ENCODE measurements at places on chromosomes 1 and 21.

GRCh38 chr21:39029086-39029755, 154.0 kb downstream of the PSMG1 start:
- DNase-seq, result no peak

GRCh38 chr1:99503276-99503747, 142.6 kb upstream of the PALMD start:
- no peak for DNase-seq

DNA sequence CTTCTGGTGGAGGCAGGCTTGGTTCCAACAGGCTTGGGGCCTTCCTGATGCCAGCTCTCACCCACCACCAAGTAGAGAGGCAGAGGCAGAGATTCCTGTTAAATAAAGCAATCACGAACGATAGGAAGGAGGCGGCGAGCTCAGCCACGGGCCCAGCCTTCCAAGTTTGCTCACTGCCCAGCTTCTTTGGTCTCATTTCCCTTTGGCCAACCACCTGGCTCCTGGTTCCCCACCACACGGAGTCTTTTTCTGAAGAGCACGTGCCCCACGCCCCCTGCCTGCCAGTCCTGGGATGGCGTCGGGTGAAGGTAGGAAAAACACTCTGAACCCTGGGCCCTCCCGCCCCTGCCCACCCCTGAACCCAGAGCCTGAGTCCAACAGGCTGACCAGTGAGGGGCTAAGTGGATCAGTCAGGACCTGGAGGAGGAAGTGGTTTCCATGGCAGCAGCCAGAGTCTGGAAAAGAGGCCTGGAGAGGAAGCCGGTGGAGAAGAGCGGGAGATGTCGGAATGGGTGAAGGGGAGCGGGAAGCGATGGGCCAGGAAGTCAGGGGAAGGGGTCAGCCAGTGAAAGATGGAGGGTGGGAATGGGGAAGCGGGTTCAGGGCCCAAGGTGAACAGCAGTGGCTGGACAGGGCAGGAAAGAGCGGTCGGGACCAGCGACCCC, 158.2 kb upstream of the KLHDC7A start:
- DNase-seq, result no peak

- DNase-seq, result no peak
Measured at GRCh38 chr1:168709405-168710363, 19.3 kb downstream of the DPT start.

- DNase-seq, result no peak
Measured at GRCh38 chr1:26156285-26157038, 2.4 kb upstream of the FAM110D start.

- no peak for DNase-seq
Measured at GRCh38 chr1:174197547-174197946, 38.2 kb downstream of the RABGAP1L start.

- DNase-seq, result no peak
Measured at GRCh38 chr1:162682013-162682419, 49.8 kb downstream of the DDR2 start.
